ENCODE measurements at places on chromosomes 2 and 18. TPM values are rescaled to one million over a fixed set of nuclear protein-coding genes. Genes with fewer than 3 reads are reported as not detected.

DNA sequence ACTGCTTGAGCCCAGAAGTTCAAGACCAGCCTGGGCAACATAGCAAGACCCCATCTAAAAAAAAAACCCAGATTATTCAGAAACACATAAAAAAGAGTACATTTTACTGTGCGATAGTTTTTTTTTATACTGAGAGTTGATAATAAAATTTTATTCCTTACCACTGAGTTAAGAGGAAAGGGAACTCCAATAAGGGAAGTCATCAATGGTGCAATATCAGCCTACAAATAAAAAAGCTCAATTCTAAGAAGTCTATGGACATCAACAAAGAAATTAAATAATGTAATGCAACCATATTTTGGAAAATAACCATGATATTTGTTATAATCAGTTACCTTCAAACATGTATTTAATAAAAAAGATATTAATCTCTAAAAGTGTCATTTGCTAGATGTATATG lies 46.6 kb downstream of the PIGN start:
- H3K4me3 ChIP-seq: no peak overlapping the region
- no peak overlapping the region for H3K27ac ChIP-seq
- DNase-seq: no peak

GRCh38 chr2:134108113-134108512 lies 145.8 kb upstream of the MGAT5 start:
- no peaks in the 10 kb centered on the region for H3K36me3 ChIP-seq
- H3K27me3 ChIP-seq: no peaks in the 10 kb centered on the region
- DNase-seq: no peak
- no peaks in the 10 kb centered on the region for H3K4me1 ChIP-seq
- no peak overlapping the region for H3K4me3 ChIP-seq

FAM161A gene
- 8.4 TPM for polyA plus RNA-seq

HTR2B gene
- polyA plus RNA-seq: 0.91 TPM

- no peak overlapping the region for H3K27ac ChIP-seq
- no peak overlapping the region for H3K4me3 ChIP-seq
- H3K27me3 ChIP-seq: no peaks in the 10 kb centered on the region
- no peaks in the 10 kb centered on the region for H3K36me3 ChIP-seq
Observed at GRCh38 chr2:105843476-105844374, 99.0 kb downstream of the NCK2 start.

All from GM12878 (cell line).